Activated CD4-positive, alpha-beta T cell treated with anti-CD3 and anti-CD28 coated beads, Interleukin-2, amount 10 ng/mL, durations not matched to agents 7 days and 5 days (primary cell): ENCODE measurements at places on chromosomes 1 and 21. TPM values are rescaled to one million over a fixed set of nuclear protein-coding genes. Genes with fewer than 3 reads are reported as not detected.
A peak's percentile ranks its signal among the peaks of the same experiment; 100 is the strongest.

Gene ATP6V1G3
- total RNA-seq: not detected

Gene FCMR
- total RNA-seq: 157 TPM

Gene KCNE2
- total RNA-seq: not detected

Gene CD1C
- not detected for total RNA-seq

Gene SH2D2A
- 56.3 TPM for total RNA-seq

Gene FCRL6
- 0.15 TPM for total RNA-seq

DNA sequence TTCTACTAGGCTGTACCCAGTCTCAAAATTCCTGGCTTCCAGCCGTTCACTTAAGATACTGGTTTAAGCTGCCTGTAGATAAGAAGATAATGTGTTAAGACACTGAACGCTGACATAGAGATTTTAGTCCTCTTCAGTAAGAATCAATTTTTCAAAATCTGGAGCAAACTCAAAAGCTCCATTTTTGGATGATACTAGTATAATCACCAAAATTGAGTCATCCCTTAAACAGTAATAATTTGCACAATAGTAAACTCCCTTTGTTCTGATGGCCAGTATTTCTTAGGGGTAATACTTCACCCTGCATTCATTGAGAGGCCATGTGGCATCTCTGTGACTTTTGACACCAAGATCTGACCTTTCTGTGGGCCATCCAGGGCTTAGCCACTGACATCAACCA, 299.8 kb upstream of the USP25 start:
- no peaks in the 10 kb centered on the region for H3K4me1 ChIP-seq
- DNase-seq: no peak
- H3K27me3 ChIP-seq: no peaks in the 10 kb centered on the region

- H3K4me1 ChIP-seq: no peaks in the 10 kb centered on the region
- DNase-seq: no peak
- H3K36me3 ChIP-seq: no peaks in the 10 kb centered on the region
- peaks cover 1% of the 10 kb centered on the region for H3K27me3 ChIP-seq
- H3K27ac ChIP-seq: no peak overlapping the region
Observed at GRCh38 chr21:35927262-35927661, 133.1 kb downstream of the SETD4 start.

DNA sequence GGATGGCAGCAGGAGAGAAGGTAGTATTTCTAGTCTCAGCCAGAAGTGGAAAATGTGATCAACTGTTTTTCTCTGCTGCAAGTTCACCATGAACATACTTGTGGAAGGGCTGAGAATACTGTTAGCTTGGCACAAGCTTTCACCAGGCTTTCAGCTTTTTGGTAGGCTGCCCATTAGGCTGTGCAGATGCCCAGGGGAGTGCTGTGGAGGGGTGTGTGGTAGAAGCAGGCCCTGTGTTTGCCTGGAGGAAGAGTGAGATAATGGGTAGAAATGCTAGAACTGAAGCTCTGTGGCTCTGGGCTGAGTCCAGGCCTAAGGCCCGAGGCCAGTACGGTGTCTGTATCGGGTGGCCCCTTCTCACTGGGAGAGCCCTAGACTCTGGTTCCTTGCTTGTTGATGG, 9.8 kb downstream of the DNAJC6 start:
- peaks cover 2% of the 10 kb centered on the region for H3K27me3 ChIP-seq
- no peak for DNase-seq
- no peak overlapping the region for H3K4me3 ChIP-seq
- H3K36me3 ChIP-seq: peaks cover 3% of the 10 kb centered on the region
- peaks cover 4% of the 10 kb centered on the region for H3K4me1 ChIP-seq
- H3K27ac ChIP-seq: no peak overlapping the region

GRCh38 chr1:99726818-99727217, 39.6 kb downstream of the FRRS1 start:
- no peak overlapping the region for H3K4me3 ChIP-seq
- H3K27ac ChIP-seq: no peak overlapping the region
- DNase-seq: no peak
- H3K36me3 ChIP-seq: no peaks in the 10 kb centered on the region
- H3K4me1 ChIP-seq: no peaks in the 10 kb centered on the region
- H3K27me3 ChIP-seq: no peaks in the 10 kb centered on the region

DNA sequence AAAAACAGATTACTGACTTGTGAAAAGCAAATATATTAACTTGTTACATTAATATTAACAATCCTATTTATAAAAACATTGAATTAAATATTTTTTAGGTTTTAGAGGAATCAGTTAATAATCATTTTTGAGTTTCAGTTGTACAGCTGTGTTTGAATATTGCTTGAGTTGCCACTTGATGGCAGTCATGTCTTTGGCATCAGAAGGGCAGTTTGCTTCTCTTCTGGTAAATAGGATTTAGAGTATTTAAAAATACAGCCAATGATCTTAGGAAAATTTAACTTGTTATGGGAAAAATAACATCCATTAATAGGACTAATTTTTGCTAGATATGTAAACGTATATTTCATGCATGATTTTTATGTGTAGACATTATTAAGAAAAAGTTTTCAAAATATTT, 234.1 kb downstream of the NCAM2 start:
- no peak for DNase-seq
- no peaks in the 10 kb centered on the region for H3K36me3 ChIP-seq
- H3K27me3 ChIP-seq: no peaks in the 10 kb centered on the region
- H3K27ac ChIP-seq: no peak overlapping the region

- no peak overlapping the region for H3K4me3 ChIP-seq
- H3K36me3 ChIP-seq: no peaks in the 10 kb centered on the region
- H3K27me3 ChIP-seq: peaks cover 5% of the 10 kb centered on the region
- no peak overlapping the region for H3K27ac ChIP-seq
- no peak for DNase-seq
Observed at GRCh38 chr1:151509350-151510019, 1.7 kb upstream of the CGN start.

- DNase-seq: no peak
- H3K27ac ChIP-seq: no peak overlapping the region
- H3K4me3 ChIP-seq: no peak overlapping the region
- H3K36me3 ChIP-seq: peaks cover 7% of the 10 kb centered on the region
Observed at GRCh38 chr1:234276151-234276788, 97.0 kb upstream of the COA6 start.

DNA sequence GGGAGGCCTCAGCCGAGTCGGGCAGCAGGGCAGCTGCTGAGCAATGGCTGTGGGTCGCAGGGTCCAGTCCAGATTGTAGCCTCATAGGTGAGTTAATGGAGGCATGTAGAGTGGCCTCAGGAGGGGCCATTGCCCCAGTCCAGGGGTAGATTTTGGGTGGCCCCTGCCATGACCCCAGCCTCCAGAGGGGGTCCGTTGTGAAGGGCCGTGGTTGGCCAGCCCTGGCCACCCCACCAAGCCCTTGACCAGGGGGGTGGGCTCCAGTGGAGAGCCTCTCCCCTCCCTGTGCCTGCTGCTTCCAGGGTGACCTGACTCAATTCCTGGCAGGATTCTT, 26.1 kb downstream of the TRPM2 start:
- no peak for DNase-seq
- H3K27me3 ChIP-seq: no peaks in the 10 kb centered on the region
- no peak overlapping the region for H3K4me3 ChIP-seq
- peaks cover 53% of the 10 kb centered on the region for H3K36me3 ChIP-seq

GRCh38 chr1:20124456-20125057, 5.2 kb upstream of the PLA2G2D start:
- DNase-seq: no peak
- no peaks in the 10 kb centered on the region for H3K36me3 ChIP-seq
- no peak overlapping the region for H3K27ac ChIP-seq
- peaks cover 25% of the 10 kb centered on the region for H3K27me3 ChIP-seq
- H3K4me1 ChIP-seq: no peaks in the 10 kb centered on the region

- H3K27ac ChIP-seq: peak overlapping the region; percentile 98
- peaks cover 11% of the 10 kb centered on the region for H3K36me3 ChIP-seq
- DNase-seq: peak; percentile 28
- H3K27me3 ChIP-seq: no peaks in the 10 kb centered on the region
- H3K4me1 ChIP-seq: peaks cover 26% of the 10 kb centered on the region
Observed at GRCh38 chr1:6603915-6604558, 1.4 kb upstream of the KLHL21 start.

DNA sequence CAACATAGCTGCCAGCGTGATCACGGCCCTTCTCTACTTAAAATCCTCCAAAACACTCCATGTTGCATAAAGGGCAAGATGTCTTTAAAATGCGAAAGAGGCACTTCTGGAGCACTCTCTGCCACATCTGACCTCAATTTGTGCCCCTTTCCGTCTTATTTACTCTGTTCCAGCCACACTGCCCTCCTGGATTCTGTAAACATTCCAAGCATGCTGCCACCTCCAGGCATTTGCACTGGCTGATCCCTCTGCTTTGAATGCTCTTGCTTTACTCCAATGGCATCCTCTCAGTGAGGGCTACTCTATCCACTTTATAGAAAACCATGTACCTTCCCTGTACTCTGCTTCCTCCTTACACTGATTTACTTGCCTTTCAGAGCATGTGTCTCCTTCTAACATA, 5.3 kb upstream of the RGS7 start:
- no peaks in the 10 kb centered on the region for H3K36me3 ChIP-seq
- H3K4me1 ChIP-seq: no peaks in the 10 kb centered on the region
- no peak for DNase-seq
- H3K27ac ChIP-seq: no peak overlapping the region
- H3K27me3 ChIP-seq: peaks cover 18% of the 10 kb centered on the region

DNA sequence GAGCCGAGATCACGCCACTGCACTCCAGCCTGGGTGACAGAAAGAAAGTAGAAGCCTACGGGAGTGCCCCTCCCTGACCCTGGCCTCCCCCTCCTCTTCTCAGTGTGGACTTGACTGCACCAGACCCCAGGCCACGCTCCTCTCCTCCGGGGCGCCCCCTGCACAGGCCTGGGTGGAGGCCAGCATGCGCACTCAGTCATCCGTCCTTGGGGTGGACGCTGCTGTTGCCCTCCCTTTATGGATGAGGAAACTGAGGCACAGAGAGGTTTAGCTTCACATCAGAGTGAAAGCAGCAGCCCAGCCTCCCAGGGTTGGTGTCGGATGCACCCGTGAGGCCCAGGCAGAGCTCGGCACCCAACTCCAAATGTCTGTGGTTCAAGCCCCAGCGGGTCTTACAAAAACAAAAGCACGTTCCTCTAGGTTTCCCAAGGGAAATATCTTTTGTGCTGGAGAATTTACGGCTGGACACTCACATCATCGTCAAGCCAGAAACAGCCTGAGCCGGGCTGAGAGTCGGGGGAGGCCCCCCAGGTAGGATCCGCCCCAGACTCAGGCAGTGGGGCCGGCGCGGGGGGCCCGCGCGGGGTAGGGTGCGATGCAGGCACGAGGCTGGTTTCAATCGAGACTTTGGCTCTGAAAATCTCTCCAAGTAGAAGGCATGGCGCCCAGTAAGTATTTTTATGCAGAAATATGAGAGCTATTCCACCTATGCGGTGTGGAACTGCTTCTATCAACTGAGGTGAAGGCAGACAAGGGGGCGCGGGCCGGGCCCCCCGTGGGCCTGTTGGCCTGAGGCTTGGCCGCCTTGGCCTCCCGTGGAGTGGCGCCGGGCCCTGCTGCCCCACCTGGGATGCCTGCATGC, 36.6 kb downstream of the MORN1 start:
- H3K4me3 ChIP-seq: no peak overlapping the region
- no peaks in the 10 kb centered on the region for H3K27me3 ChIP-seq
- H3K4me1 ChIP-seq: no peaks in the 10 kb centered on the region
- no peak for DNase-seq
- H3K27ac ChIP-seq: no peak overlapping the region
